ENCODE measurements at places on chromosomes 7 and 10.

DNA sequence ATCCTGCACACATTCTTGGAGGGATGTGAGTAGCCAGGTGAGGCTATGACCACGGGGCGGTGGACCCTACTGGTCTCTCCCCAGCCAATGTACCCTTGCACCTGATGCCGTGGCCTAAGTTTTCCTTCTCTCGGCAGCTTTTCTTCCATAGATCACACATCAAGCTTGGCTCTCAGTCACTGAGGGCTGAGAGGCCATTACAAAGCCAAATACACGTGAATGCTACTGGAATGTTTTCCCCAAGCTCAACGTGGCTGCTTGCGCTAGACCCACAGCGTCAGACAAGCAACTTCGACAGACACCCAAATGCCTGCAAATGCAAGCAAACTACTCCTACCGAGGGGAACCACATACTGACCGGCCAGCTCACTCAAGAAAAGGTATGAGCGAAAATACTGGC lies 83.1 kb downstream of the PRPF18 start:
- no peak for DNase-seq

GRCh38 chr7:135248546-135248945 lies 14.9 kb downstream of the STRA8 start:
- DNase-seq: no peak

GRCh38 chr7:128961030-128961659 lies 23.4 kb downstream of the IRF5 start:
- no peak for DNase-seq

DNA sequence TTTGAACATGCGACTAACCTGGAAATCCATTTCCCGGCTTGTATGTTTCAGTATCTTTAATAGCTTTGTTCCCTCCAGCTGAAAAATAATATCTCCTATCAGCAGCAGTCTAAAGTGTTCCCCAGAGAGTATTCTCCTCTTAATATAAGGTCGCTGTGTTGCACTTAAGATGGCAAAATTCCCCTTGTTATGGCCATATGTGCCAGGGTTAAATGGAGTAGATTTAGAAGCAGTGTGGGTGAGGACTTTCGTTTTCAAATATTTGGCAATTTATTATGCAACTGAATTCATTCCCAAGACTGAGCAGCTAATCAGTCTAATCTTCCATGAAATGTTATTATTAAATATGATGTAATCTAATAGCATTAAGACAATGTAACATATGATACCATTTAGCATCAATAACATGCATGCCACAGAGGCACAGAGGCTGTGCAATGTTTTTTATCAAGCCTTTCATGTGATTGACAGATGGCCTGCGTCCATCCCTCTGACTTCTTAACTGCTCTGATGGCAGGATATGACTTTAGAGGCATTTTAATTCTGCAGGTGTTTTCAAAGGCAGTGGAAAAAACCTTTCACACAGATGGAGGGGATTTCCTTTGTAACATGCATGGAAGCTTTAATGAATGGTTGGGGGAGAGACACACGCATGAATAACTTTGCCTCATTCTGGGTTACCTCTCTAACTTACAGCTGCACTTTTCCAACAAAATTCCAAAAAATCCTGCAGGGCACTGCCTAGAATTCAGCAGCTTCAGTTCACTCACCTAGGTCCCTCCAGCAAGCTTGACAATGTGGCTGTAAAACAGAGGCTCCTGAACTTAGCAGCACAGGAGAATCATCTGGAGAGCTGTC lies 55.1 kb upstream of the ZPBP start:
- DNase-seq: no peak

DNA sequence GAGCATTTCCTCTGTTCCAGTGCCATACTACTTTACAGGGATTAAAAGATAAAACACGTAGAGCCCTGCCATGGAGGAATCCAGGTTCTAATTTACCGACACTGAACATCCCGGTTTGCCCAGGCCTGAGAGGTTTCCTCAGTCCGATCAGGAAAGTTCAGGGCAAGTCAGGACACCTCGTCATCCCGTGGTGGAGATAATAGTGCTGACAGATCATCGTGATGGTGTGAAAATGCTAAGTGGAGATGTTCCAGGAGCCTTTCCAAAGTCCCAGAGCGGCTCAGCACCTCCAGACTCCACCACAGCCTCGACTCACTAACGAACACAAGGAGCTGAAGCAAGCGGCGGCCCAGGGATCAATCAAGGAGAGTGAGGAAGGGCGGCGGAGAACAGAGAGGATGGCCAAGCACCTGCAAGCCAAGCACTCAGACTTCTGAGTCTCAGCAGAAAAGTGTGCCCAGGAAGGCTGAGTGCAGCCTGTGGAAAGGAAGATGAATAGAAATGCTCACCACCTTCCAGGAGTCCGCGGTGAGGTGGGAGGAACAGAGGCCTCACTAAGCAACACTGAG lies 103.7 kb upstream of the VWC2 start:
- no peak for DNase-seq

- DNase-seq: no peak
Observed at GRCh38 chr7:110784749-110785148, 306.2 kb upstream of the LRRN3 start.

GRCh38 chr7:107811934-107812333 lies 8.9 kb upstream of the SLC26A3 start:
- no peak for DNase-seq

DNA sequence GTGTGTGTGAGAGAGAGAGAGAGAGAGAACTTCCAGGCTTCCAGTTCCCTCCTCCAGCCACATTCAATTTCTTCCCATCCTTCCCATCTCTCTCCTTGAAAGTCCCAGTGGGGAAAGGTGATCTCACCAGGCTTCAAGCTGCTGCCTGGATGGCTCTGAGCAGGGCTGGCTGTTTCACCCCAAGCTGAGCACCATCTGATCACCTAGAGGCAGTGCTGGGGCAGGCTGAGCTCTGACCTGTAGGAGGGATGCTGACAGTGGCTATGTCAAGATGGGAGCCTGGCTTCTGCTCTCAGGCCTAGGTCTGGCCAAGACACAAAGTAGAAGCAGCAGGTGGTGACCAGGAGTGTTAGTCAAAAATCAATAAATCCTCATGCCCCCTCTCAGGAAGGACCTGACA lies 370.8 kb downstream of the PLXNA4 start:
- no peak for DNase-seq

GRCh38 chr7:81626008-81626407 lies 143.8 kb downstream of the HGF start:
- DNase-seq: no peak

DNA sequence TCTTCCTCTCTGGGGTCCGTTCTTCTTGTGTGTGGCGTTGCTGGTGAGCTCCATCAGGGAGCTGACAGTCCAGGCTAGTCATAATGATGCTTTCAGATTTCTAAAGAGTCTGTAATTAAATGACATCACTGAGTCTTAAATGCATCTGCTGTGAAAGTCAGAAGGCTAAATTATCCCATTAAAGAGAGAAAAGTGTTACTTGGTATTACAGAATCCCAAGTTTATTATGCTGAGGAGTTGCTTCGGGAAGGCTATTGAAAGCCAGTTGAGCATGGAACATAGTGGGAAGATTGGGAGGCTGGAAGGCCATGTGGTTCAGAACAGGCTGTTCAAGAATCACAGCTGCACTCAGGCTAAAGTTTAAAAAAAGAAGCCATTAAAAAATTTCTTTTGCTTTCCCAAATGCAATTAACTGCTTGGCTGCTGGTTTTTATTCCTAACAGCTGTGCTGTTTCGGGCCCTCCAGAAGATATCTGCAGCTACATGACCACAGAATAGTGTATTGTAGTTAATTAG lies 342.6 kb upstream of the LRGUK start:
- no peak for DNase-seq

All from Caco-2 (cell line).